ENCODE measurements at places on chromosomes 13 and 19.

- DNase-seq: no peak
Observed at GRCh38 chr19:11378319-11379189, 4.1 kb downstream of the SWSAP1 start.

GRCh38 chr13:106243011-106243565, 292.4 kb downstream of the EFNB2 start:
- DNase-seq: no peak

- no peak for DNase-seq
Observed at GRCh38 chr19:8441725-8442544, 2.8 kb upstream of the HNRNPM start.

- no peak for DNase-seq
Observed at GRCh38 chr19:54399189-54399588, 16.1 kb upstream of the TTYH1 start.

GRCh38 chr13:36601186-36601585, 72.6 kb upstream of the SERTM1 start:
- DNase-seq: no peak

DNA sequence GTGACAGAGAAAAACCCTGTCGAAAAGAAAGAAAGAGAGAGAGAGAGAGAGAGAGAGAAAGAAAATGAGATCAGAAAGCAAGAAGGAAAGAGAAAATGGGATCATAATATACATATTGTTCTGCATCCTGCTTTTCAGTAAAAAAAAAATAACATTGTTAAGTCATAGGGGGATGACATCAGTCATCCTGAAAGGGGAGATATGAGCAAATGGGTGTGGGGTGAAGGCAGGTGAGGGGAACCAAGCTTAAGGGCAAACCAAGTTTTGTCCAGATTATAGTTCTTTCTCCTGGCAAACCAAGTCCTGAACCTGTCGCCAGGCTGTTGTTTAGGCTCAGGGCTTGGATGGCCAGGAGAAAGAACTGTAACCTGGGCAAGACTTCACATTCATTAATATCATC, 92.6 kb upstream of the TMTC4 start:
- no peak for DNase-seq

GRCh38 chr13:42760951-42761350, 20.4 kb upstream of the FAM216B start:
- no peak for DNase-seq

DNA sequence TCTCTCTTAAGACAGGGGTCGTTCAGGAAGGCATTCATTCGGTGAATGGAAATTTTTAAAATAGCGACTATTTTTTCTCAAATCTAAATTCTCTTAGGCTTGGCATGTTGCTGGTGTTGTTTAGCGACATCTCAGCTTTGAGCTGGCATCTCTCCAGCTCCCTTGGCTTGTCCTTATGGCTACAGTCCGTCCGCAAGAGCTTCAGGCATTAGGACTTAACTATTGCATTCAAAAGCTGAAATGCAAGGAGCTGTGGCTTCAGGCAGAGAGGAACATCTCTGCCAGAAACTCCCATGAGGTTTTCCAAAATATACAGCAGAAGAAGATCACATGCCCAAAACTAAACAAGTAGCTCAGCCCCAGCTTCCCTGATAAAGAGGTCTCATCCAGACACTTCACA, 578.5 kb downstream of the EFNB2 start:
- no peak for DNase-seq

DNA sequence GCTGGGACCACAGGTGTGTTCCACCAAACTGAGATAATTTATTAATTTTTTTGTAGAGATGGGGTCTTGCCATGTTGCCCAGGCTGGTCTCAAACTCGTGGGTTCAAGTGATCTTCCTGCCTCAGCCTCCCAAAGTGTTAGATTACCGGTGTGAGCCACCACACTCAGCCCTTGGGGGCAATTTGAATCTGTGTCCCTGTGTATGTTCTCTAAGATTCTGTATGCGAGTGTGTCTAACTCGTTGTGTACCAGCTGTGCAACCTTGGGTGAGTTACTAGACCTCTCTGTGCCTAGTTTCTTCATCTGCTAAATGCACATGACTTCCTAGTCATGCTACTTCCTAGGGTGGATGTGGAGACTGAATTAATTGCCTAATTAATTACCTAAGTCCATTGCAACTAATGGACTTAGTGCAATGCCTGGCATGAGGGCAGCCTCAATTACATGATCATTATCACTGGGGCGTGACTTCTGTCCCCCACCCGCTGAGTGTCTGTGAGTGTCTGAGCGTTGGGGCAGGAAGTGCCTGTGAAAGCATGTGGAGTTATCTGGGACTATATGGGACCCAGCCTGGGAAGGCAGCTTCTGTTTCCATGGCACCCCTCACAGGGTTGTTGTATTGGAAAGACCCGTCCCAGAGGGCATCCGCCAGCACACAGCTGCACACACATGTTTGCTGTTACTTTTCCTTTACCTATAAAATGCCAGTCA, 1.8 kb upstream of the NCCRP1 start:
- no peak for DNase-seq

- no peak for DNase-seq
Observed at GRCh38 chr13:42997381-42997780, 5.3 kb upstream of the EPSTI1 start.

GRCh38 chr13:41199526-41199925, 5.2 kb upstream of the KBTBD7 start:
- no peak for DNase-seq

GRCh38 chr19:10780368-10780767, 55.6 kb downstream of the TMED1 start:
- DNase-seq: no peak

- DNase-seq: no peak
Observed at GRCh38 chr13:77338961-77339401, 12.1 kb upstream of the MYCBP2 start.

DNA sequence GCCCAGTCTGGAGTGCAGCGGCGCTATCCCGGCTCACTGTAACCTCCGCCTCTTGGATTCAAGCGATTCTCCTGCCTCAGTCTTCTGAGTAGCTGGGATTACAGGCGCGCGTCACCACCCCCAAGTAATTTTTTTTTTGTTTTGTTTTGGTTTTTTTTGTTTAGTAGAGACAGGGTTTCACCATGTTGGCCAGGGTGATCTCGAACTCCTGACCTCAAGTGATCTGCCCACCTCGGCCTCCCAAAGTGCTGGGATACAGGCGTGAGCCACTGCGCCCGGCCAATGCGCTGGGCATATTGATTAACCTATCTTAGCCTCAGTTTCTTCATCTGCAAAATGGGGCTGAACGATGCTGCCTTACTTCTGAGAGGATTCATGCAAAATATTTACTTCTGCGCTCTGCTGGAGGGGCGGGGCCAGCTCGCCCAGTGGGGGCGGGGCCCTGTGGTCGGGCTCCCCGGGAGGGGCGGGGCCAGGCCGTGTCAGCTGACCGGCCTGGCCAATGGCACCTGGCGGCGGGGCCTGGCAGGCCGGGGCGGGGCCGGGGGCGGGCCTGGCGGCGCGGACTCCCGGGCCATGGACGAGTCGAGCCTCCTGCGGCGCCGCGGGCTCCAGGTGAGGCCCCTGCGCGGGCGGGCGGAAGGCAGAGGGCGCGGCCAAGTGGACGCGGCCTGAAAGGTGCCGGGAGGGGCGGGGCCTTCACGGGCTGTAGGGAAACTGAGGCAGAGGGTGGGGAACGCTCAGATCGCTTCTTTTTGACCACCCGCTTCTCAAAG, at the start of gene MAST3:
MAST3 (plus strand) TSS at position 562 of the 776 bp plus-strand sequence; CDS start at position 577, 15 bp downstream.
- DNase-seq: peak; percentile 83

GRCh38 chr13:51856027-51856736, 5.6 kb upstream of the CCDC70 start:
- no peak for DNase-seq

DNA sequence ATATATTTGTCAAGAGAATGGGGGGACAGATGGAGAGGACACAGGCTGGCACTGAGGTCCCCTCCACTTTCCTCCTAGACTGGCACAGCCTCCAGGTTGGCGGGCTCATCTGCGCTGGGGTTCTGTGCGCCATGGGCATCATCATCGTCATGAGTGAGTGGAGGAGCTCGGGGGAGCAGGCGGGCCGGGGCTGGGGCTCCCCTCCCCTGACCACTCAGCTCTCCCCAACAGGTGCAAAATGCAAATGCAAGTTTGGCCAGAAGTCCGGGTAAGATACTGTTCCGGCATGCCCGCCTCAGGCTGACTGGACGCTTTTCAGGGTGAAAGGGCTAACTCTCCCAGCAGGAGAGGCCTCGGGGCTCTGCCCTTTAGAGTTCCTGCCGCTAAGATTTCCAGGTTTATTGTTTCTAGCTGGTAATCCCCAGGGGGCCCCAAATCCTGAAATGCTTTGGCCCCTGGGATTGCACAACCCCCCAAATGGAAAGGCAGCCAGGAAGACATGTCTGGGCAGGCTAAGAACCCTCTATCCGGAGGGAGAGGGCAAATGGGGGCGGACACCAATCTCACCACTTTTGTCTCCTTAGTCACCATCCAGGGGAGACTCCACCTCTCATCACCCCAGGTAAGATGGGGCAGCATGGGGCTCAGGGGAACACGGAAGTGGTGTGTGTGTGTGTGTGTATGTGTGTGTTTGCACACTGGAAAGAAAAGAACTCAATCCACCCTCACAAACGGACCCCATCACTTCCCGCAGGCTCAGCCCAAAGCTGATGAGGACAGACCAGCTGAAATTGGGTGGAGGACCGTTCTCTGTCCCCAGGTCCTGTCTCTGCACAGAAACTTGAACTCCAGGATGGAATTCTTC, 7.3 kb downstream of the FXYD3 start:
- no peak for DNase-seq

DNA sequence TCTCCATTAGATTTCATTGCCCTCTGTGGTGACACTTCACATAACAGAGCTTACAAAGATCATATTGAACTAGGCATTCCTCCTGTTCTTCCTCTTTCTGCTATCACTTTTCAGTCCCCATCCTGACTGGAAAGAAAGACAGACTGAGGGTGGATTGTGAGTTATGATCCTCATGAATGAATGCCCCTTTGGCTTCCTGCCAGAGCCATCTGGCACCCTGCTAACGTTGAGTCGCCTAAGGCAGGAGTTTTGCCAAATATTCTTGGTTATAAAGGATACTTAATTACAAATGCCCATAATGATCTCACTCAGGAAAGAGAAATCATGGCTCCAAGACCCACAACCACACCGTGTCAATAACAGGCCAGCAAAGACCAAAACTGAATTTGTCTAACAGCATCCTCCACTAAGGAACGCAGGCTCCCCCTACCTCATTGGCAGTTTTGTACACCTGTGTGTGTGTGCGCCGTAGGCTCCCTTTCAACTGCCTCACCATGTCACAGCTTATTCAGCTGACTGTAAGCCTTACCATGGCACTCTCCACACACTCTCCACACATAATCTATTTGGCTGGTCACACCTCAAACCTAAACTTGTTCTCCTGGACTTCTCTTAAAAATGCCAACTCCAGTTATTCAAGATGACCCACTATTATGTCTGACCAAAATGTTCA, 15.5 kb downstream of the ZNF211 start:
- DNase-seq: no peak

GRCh38 chr13:70347947-70348620, 239.8 kb upstream of the KLHL1 start:
- no peak for DNase-seq

- DNase-seq: no peak
Observed at GRCh38 chr13:29877456-29878078, 27.1 kb upstream of the UBL3 start.

DNA sequence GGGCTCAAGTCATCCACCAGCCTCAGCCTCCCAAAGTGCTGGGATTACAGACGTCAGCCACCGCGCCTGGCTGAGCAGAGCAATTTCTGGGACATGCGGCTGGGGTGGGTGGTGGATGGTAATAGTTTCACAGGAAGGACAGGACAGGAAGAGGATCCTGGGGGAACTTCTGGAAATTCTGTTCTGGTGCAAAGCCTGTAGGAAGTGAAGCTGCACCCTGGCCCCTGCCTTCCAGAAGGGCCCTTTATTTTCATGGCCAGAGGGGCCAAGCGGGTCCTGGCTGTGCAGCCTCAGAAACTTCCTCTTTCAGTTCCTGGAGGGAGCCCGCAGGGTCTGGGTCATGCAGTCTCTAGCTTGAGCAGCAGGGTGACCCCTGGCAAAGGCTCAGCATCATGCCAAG, 15.7 kb downstream of the FEM1A start:
- DNase-seq: no peak

DNA sequence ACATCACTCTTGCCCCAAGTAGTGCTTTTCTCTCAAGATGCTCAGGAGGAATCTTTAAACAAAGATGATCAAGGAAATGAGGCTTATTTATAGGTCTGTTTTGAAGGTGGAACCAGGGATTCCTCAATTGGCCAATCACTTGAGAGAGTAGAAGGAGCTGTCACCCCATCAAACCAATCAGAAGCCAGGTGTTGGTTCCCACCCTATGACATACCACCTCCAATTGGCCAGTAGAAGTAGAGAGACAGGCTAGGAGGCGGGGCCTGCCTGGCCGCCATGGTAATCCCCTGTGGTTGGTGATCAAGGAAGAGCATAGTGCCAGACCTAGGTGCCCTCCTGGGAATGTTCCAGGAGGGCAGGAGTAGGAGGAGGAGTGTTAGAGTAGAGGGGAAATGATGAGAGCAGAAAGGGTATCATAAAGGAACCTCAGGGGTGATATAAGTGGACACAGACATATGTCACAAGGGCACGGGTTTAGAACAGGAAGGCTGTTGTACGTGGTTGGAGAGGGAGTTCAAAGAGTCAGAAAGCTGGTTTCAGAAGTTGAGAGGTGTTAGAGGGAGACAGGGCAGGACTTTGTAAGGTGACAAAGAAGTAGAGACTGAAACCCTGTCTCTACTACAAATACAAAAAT, 10.5 kb downstream of the PMIS2 start:
- DNase-seq: no peak

DNA sequence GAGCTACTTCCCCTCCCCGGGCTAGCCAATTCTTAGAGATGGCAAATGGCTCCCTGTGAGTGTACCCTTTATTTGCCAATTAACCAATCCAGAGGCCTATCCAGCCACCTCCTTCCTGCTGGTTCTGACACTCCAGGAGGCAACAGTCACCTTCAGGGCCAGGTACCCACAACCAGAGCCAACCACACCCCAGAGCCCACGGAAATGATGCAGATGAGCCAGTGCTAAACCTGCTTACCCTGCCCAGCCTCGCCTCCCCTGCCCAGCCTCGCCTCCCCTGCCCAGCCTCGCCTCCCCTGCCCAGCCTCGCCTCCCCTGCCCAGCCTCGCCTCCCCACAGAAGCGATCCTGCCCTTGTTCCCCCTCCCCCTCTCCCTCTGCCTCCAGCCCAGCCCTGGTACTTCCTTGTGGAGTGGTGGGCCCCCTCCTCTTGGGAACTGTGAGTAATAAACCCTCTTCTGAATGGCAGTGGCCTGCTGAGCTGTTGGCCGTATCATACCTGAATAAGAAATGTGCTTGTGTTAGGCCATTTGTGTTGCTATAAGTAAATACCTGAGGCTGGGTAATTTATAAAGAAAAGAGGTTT, 173.8 kb upstream of the RNF113B start:
- no peak for DNase-seq

GRCh38 chr13:81275666-81276258, 934.8 kb upstream of the SPRY2 start:
- no peak for DNase-seq

GRCh38 chr13:42746866-42747265, 34.5 kb upstream of the FAM216B start:
- no peak for DNase-seq

GRCh38 chr19:35720648-35721047, 2.8 kb downstream of the KMT2B start:
- no peak for DNase-seq
